ENCODE measurements at places on chromosomes 6 and 20.
A peak's percentile ranks its signal among the peaks of the same experiment; 100 is the strongest.

DNA sequence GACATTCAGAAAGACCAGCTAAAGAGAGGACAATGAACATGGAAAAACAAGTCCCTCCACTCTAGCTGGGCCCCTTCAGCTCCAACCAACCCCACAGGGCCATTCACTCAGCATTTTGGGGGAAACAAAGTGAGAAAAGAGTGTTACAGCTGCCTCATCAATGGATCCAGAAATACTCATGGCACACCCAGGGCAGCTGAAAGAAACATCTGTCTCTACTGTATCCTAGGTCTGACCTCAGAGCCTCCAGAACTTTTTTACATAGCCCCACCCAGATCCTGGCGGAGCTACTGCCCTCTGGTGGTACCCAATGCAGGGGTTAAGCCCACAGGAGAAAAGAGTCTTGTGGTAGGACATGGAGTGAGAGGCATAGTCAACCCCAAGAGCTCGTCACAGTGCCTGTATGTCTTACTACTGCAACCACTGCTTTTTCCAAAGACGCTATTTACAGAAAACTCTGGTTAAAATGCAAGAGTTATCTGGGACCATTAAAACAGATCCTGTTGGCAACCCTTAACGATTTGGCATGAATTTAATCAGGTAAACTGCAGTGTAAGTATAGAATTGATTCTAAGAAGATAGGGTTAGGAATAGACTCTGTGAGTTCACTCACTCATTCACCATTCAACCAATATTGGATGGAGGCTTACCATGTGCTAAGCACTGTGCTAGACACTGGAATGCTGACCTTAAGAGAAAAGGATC, 37.4 kb upstream of the FAM83C start:
- no peak for DNase-seq

GRCh38 chr6:133017581-133017980, 203.2 kb downstream of the RPS12 start:
- DNase-seq = no peak

DNA sequence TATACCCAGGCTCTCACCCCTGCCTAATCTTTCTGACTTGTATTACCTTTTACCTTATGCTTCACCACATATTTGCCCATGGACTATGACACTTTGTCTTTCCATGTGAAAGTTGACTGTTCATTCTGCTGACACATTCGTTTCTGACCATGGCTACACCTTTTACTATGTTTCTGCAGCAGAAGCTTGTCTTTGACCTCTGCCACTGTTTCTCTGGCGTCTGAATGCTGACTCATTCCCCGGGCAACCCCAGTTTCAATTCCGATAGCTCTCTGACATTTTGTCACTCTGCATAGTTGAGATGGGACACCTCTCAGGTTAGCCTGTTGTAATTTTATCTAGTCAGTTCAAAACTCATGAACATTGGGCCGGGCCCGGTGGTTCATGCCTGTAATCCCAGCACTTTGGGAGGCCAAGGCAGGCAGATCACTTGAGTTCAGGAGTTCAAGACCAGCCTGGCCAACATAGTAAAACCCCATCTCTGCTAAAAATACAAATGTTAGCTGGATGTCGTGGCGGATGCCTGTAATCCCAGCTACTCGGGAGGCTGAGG, 50.7 kb downstream of the SLC26A8 start:
- no peak for DNase-seq

DNA sequence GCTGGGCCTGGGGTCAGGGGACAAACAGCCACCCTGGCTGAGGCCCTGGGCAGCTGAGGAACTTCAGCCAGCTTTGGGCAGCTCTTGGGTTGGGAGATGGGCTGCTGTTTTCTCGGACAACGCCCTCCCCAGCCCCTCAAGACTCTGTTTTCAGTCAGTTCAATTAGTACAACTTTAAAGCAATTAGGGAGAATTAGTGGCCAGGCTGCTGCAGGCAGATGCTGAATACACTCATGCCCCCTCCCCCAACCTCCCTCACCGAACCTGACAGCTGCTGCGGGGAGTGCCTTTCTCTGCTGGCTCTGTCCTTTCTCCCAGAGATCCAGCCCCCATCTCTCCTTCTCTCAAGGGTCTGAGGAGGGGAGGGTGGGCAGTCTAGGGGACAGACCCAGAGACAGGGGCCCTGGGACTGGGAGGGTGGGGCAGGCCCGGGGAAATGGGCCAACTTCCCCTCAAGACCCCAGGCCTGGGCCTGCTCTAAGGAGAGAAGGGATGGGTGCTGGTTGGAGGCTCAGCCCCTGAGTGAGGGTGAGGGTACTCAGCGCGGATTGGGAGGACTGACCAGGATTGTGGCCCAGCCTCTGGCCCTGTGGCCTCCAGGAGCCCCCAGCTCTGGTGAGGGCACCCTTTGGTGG, 17.8 kb upstream of the MYT1 start:
- DNase-seq = no peak

DNA sequence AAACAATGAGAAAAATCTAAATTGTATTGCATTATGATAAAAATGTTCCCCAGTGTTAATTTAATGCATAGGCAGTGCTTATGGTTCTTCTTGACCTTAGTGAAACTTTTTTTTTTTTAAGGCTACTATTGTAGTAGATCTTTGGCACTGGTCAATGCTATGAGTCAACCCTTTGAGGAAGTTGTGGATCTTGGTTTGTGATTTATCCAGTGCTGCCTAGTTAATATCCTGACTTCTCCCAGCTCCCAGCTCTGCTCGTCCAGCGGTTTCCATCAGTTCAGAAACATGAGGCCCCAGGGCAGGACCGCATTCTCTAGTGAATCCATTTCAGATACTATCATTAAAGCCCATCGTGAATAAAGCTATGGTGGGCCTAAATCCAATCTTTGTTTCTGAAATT, 364.5 kb upstream of the JARID2 start:
- no peak for DNase-seq

- no peak for DNase-seq
Measured at GRCh38 chr6:27868311-27868710, 43.9 kb downstream of the OR2B2 start.

DNA sequence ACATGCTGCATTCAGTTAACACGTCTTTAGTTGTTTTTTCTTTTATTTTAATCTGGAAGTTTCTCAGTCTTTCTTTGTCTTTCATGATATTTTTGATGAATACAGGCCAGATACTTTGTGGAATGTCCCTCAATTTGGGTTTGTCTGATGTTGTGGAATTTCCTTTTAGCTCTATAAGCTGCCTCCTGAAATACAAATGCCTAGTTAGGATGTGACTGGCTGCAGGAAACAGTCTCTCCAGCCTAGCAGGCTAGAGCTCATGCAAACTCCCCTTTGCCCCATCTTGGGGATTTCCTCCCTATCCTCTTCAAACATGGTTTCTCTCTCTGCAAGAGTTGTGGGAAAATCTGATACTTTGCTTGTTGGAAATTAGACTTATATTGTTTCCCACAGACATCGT, 89.3 kb upstream of the JAG1 start:
- DNase-seq = no peak

- DNase-seq = no peak
Measured at GRCh38 chr20:46802722-46803121, 91.9 kb upstream of the EYA2 start.

GRCh38 chr20:46308258-46309157, at the start of gene CDH22:
Gene CDH22 (minus strand): TSS chr20:46308498. CDS start chr20:46251294, 57,204 bp downstream.
- DNase-seq = peak; percentile 5

DNA sequence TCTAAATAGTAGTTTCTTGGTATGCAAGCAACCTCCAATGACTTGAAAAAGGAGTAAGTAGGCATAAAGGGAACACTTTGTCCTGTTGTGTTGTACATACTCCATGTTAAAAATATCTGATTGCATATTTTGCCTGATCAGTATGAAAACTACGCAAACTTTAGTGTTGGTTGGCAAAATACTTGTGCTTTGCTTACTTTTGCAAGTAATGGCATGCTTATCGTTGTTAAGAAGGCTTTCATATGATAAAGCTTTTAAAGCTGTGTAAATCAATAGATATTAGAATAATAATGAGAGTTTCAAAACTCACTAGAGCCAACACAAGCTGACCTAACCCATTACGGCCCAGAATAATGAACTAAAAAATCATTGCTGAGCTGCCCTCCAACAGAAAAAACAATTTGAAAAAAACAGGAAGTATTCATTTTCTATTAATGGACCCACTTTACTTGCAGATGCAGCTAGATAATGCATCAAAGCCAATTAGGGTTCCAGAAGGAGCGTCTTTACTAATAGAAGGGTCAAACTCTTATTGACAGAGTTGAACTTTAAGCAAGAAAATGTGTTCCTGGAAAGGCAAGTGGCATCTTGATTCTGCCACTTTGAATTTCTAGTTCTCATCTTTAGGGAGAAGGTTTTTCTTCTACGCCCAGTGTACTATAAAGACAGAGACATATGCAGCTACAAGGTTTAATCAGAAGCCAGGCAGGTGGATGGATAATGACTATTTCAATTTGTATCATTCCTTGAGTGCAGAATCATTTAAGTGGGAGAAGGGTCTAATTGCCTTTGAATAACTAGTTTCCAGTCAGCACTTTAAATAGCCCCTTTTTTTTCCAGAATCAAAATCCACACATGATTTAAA, 82.2 kb downstream of the SNAP25 start:
- no peak for DNase-seq

GRCh38 chr6:168559574-168560098, 118.7 kb downstream of the SMOC2 start:
- DNase-seq = no peak

GRCh38 chr20:61453219-61453618, 201.2 kb downstream of the CDH4 start:
- DNase-seq = no peak

GRCh38 chr6:73951183-73951582, 255.2 kb downstream of the CD109 start:
- DNase-seq = no peak

- DNase-seq = no peak
Measured at GRCh38 chr20:8706961-8707700, 361.8 kb upstream of the PLCB4 start.

GRCh38 chr20:52490711-52491430, 299.3 kb upstream of the ZFP64 start:
- no peak for DNase-seq

- no peak for DNase-seq
Measured at GRCh38 chr6:4610256-4610655, 165.9 kb upstream of the CDYL start.

DNA sequence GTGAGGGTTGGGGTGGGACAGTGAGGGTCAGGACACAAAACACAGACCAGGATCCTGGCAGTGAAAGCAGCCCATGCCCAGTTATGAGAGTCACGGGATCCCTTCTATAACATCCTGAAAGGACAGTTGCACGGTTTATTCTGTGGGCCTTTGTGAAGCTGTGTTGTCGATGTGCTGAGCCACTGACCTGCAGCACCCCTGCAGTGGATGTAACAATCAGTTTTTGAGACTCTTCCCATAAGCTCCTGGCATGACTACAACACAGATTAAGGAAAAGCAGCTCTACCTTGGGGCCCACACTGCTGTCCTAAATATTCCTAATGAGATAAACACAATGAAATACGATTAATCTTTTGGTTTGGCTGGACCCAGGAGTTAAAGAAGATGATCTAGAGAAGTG, 3.7 kb downstream of the PYGB start:
- DNase-seq = no peak

DNA sequence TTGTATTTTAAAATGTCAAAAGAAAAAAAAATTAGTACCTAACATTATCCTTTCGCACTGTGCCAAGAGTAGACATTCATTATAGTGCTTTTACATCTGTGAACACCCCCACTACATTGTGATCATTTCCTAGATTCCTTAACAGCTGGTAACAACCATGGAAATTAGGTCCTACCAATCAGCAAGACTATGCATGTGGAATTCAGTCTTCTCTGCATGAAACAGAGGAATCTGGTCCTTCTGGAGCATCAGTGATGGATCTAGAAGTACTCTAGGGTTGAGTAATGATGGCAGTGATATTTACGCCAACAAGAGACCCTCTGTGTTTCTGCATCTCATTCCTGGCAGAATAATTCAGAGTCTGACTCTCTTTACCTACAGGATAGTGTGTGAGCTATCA, 9.4 kb downstream of the OR12D1 start:
- no peak for DNase-seq

DNA sequence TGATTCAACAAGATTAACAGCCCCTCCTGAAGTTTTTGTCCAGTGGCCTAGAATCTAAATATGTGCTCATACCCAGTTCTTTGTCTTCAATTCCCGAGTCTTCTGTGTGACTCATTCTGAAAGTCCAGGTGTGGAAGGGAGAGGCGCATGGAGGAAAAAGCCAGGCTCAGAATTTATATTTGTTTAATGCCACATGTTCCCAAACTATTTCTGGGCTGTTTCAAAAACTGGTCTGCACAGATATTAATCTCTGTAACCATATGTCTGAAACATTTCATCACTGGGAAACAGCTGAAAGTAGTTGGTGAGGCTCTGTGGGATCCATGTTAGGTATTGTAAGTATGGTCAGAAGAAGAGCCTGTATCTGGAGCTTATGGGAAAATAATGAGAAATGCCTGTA, 266.0 kb downstream of the PAX1 start:
- DNase-seq = no peak

GRCh38 chr6:52603000-52603795, 26.3 kb upstream of the TRAM2 start:
- DNase-seq = no peak

DNA sequence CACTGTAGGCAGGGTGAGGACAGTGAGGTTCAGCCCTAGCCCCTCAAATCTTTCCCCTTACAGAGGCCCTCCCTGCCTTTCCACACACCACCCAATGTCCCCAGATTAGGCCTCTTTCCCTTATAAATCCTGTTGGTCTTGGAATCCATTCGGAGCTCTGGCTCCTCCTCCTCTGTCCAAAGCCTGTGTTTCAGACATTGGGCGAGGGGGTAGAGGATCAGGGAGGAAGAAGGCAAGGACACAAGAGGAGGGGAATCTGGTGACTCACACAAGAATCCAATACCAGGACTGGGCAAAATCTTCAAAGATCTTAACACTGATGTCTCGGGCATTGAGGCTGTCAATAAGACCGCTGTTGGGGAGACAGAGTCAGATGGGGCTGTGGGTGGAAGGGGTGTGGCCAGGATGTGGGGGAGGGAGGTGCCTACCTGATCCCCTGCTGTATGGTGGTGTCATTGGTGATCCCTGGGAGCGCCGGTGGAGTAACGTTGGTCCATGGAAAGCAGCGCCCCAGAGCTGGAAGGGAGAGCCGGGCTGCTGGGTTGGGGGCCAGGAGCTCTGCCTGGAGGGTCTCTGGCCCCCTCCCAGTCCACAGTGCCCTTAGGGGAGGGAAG, 7.6 kb downstream of the SLC44A4 start:
- DNase-seq = no peak

GRCh38 chr6:150723857-150724256, 124.2 kb downstream of the PLEKHG1 start:
- no peak for DNase-seq
